ENCODE measurements at places on chromosomes 5 and 9.

GRCh38 chr9:77743386-77743785 is 95.3 kb upstream of the GNA14 start:
- DNase-seq = no peak

- DNase-seq = no peak
Observed at GRCh38 chr5:121937762-121938161, 24.0 kb upstream of the SRFBP1 start.

- no peak for DNase-seq
Observed at GRCh38 chr5:7016999-7017747, 303.9 kb downstream of the TENT4A start.

DNA sequence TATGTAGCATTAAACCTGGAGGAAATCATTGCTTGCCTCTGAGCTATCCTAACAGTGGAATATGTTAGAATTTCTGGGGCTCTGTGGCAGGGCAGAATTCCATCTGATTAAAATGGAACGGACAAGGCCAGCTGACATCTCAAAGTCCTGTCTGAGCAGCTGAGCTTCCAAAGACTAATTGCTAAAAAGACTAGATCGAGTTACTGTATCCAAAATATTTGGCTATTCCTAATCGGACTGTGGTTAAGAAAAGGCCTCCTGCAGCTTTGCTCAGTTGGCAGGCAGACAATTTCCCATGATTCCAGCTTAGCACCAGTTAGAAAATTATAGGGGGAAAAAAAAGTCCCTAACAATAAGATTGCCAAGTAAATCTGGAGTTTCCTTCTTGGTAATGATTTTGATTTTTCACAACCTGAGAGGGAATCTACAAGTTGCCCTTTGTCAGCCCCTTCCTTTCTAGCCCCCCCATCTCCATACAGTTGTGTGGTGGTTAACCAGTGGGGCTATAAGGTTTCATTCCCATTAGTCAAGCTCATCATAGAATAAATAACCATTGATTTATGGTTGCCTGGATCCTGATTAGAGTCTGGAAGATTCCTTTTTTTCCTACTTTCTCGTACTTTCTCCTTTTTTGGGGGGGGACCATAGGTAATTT is 26.4 kb downstream of the PTGR1 start:
- no peak for DNase-seq

- no peak for DNase-seq
Observed at GRCh38 chr5:15393146-15393545, 106.8 kb upstream of the FBXL7 start.

All from stimulated activated CD8-positive, alpha-beta memory T cell treated with anti-CD3 and anti-CD28 coated beads, Interleukin-4, amount 100 ng/mL, for 24 hours (primary cell).